Cortex of kidney (tissue), 1 donor: ENCODE measurements at places on chromosomes 12 and 14.

- no peak for DNase-seq
These were observed at the start of gene SPIC for GRCh38 chr12:101474711-101475386. TSS of gene SPIC (plus strand) at chr12:101475336. CDS start at chr12:101476905, 1,569 bp downstream.

- no peak for DNase-seq
These were observed 63.3 kb downstream of the RASSF3 start for GRCh38 chr12:64673490-64674169.

- DNase-seq = no peak
These were observed 7.1 kb upstream of the SMUG1 start for GRCh38 chr12:54195737-54196347.

DNA sequence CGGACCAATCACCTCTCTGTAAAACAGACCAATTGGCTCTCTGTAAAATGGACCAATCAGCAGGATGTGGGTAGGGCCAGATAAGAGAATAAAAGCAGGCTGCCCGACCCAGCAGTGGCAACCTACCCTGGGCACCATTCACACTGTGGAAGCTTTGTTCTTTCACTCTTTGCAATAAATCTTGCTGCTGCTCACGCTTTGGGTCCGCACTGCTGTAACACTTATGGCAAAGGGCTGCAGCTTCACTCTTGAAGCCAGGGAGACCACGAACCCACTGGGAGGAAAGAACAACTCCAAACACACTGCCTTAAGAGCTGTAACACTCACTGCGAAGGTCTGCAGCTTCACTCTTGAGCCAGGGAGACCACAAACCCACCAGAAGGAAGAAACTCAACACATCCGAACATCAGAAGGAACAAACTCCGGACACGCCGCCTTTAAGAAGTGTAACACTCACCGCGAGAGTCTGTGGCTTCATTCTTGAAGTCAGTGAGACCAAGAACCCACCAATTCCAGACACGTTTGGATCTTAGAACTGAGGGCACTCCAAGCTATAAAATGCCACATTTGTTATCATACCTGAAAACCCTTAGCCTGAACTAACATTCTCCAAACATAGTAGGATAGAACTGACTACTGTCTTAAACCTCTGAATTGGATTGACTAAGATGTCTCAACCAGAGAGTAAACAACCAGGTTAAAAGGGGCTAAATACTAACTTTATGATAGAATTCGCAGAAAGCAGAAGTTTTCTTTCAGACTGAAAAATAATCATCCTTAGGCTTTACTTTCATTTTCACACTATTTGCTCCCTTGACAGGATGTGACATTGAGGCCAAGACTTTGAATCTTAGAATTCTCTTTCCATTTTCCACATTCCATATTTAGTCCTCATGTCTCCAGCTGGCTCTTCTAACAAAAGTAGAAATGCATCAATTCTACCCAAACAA, 33.6 kb downstream of the CDKL1 start:
- DNase-seq = no peak

DNA sequence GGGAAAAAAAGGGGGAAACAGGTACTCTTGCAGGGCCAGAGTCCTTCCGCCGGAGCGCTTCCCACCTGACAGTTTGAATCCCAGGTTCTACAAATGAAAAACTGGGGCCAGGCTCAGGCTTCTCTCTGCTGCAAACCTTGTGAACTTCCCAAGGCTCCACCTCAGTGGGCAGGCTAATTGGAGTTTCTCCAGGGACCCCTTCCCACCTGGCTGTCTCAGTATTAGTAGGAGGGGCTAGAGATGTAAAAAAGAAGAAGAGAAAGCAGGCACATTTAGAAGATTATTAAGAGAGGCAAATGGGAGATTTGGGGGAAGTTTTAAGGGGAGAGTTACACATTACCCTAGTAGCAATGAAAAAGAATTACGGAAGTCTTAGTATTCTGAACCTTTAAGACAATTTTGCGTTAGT, 20.0 kb upstream of the CLEC2D start:
- no peak for DNase-seq

GRCh38 chr14:22462923-22463322, 126.1 kb downstream of the DAD1 start:
- no peak for DNase-seq

DNA sequence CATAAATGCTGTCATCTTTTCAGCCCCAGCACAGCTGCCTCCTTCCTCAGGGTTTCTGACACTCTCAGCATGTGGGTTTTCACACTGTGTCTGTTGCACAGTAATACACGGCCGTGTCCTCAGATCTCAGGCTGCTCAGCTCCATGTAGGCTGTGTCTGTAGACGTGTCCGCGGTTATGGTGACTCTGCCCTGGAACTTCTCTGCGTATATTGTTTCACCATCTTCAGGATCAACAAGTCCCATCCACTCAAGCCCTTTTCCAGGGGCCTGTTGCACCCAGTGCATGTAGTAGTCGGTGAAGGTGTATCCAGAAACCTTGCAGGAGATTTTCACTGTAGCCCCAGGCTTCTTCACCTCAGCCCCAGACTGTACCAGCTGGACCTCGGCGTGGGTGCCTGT, 1210.6 kb downstream of the TMEM121 start:
- no peak for DNase-seq

DNA sequence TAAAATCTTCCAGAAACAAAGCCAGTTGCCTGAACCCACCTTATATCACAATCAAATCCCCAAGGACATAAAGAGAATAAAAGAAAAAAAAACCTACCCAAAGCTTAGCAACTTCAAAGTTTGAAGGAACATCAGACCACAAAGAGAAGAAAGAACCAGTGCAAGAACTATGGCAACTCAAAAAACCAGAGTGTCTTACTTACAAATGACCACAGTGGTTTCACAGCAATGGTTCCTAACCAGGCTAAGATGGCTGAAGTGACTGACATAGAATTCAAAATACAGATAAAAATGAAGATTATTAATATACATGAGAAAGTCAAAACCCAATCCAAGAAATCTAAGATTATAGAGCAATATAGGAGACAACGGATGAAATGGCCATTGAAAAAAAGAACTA, 56.7 kb downstream of the APOBEC1 start:
- no peak for DNase-seq

- DNase-seq = no peak
These were observed 2.2 kb downstream of the CRADD start for GRCh38 chr12:93679308-93679925.

DNA sequence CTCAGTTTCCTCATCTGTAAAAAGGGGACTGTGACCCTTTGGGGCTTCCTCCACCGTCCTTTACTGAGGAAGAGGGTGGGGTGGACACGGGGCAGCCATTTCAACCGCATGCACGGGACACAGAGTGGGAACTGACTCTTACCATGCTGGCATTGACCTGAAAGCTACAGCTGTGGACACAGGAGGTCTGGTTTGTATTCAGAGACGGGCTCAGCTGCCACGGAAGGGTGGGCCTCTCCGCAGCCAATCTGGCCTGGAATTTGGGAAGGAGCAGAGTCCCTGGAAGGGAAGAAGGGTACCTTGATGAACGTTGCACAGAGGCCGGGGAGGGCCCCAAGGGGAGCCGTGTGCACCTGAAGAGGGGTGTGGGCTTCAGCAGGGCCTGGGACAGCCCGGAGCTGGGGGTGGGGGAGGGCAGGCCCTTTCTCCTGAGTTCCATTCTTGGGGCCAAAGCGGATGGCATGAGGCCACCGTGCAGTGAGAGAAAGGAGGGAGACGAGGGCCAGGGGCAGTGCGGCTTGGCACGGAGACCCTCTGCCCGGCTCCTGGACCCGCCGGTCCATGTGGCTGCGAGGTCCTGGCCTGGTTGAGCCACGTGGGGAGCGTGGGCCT, 14.5 kb downstream of the TNFAIP2 start:
- DNase-seq = no peak

- DNase-seq = no peak
These were observed 36.3 kb downstream of the DAD1 start for GRCh38 chr14:22552827-22553076.

DNA sequence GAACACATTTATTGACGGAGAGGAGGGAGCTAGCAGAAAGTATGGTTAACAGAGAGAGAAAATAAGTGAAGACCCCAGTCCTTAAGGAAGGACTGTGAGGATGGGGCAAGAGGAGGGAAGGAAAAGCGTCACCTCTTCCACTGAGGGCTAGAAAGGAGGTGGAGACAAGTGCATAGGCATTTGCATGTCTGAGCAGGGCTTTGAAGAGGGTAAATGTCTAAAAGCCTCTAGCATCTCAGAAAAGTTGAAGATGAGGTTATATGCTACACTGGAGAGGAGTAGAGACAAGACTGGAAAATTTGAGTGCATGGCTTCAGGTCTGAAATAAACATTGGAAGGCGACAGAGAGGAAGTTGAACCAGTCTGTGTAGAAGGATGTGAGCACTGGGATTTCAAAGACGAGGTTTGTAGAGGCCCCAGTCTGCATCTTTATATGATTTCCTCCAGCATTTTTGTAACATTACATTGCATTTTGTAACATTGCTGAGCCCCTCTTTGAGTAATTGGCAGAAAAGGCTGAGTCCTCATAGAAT, 98.5 kb upstream of the IFNG-AS1 start:
- DNase-seq = no peak

GRCh38 chr12:60148831-60149230, 553.0 kb downstream of the SLC16A7 start:
- DNase-seq = no peak

GRCh38 chr12:13534242-13534641, 337.7 kb downstream of the EMP1 start:
- DNase-seq = no peak

DNA sequence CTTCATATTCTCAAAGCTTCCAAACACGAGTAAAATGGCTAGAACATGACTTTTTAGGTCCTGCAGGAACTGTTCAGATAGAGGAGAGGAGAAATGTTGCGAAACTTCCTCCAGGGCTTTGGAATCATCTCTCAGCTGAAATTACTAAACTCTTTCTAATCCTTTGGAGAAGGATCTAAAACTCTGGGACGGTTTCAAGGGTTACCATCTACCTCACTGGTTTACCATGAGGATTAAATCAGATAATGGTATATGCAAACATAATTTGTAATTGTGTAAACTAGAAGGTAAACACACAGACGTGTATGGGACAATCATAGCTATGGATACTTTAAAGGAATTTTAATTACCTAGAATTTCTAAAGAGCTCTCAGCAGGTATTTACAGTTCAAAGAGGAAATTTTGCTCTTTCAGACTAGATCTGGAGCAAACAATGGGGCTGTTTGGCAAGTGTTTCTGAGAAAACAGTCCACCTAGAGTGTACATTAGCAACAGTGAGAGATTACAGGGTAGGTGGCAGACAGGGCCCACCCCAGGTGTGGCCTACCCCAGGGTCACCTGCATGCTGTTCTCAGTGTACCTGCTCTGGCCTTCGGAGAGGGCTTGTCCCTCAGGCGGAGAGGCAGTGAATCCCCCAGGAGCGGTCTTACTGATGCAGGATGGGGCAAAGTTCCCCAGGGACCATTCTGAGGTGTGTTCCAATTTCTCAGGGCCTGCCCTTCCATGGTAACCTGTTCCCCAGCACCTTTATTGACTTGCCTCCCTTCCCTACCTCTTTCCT, 124.7 kb upstream of the MAX start:
- DNase-seq = no peak

GRCh38 chr14:56046996-56047395, 71.2 kb upstream of the PELI2 start:
- no peak for DNase-seq

GRCh38 chr12:43730283-43730682, 28.3 kb downstream of the PUS7L start:
- DNase-seq = no peak

DNA sequence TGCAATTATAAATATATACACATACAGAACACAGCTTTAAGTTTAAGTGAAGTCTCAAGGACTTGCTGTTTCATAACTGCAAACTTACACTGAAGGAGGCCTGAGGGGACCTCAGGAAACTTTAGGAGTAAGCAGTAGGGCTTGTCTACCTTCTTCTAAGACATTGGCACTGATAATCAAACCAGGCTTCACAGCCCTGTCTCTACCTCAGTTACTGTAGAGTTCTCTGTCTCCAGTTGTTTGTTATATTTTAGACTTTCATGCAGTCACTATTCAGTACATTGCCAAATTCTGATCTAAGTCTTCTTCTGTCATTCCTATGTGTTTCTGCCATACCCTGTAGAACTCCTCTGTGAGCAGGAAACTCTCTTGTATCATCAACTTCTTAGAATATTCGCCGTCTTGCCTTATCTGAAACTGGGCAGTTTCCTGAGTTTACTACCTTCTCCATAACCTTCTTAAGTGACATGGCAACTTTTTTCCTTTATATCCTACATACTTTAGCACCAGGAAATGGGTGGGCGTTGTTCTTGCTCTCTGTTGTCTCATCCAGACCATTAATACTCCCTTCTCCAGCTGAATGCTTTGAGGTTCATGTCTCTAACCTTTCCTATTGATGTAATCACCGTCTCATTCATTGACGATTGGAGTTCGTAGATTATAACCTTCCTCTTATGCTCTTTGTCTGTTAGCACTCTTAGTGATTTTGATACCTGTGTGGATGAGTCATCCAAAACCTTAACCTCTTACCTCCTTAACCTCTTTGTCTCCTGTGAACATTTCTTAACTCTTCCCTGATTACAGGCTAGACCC, 11.4 kb downstream of the APAF1 start:
- no peak for DNase-seq

DNA sequence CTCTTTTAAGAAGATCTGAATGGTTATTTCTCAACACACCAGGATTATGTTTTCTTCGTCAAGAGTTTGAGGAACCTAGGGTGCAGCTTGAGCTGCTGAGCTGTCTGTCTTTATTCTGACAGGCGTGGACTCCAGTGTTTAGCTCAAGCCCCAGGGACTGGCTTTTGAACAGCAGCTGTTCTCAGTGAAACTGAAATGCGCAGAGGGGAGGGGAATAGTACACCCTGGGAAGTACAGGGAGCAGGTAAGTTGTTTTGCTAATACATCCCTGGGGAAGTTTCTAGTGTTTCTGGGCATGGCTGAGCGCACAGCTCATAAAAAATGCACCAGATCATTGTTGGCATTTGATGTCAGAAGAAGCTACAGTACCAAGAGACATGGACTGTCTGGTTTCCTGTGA, 659.8 kb downstream of the DIO2 start:
- no peak for DNase-seq

DNA sequence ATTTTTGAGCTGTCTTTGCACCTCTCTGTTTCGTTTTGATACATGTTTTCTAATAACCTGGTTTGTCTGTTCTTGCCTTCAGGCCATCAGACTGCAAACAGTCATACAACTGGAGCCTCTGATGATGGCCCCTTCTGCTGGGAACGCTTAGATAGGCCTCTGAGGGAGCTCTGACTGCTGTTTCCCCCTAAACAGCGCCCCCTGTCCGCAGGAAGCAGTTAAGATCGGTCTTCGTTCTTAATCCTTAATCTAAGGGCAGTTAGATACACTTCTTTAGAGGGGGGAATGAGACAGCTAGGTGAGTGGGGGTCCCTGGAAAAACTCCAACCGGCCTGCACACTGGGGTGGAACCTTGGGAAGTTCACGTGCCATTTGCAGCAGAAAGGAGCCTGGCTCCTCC, 1338.8 kb upstream of the SEL1L start:
- no peak for DNase-seq
